ENCODE measurements at places on chromosomes 11 and 22. TPM values are rescaled to one million over a fixed set of nuclear protein-coding genes. Genes with fewer than 3 reads are reported as not detected.

PTPRCAP gene
- 19.7 TPM for total RNA-seq

LUZP2 gene
- total RNA-seq = not detected

KCNQ1OT1 gene
- 3.3 TPM for total RNA-seq

ALX4 gene
- not detected for total RNA-seq

ARCN1 gene
- total RNA-seq = 70.7 TPM

CTSF gene
- total RNA-seq = 23.9 TPM

CADM1 gene
- total RNA-seq = 0.88 TPM

ZMAT5 gene
- total RNA-seq = 22.5 TPM

LRRC55 gene
- total RNA-seq = 0.13 TPM

OR51B2 gene
- not detected for total RNA-seq

GNG3 gene
- not detected for total RNA-seq

MYBPC3 gene
- not detected for total RNA-seq

PATE2 gene
- not detected for total RNA-seq

UPK3A gene
- not detected for total RNA-seq

GPR83 gene
- total RNA-seq = not detected

KRTAP5-2 gene
- total RNA-seq = not detected

GRM5 gene
- not detected for total RNA-seq

MAPK11 gene
- 14.0 TPM for total RNA-seq

PATE1 gene
- not detected for total RNA-seq

ADORA2A gene
- 1.7 TPM for total RNA-seq

DBX1 gene
- total RNA-seq = not detected

SPCS2 gene
- total RNA-seq = 14.0 TPM

PRDM10 gene
- total RNA-seq = 72.6 TPM

DNAJB7 gene
- total RNA-seq = 4.4 TPM

SCN3B gene
- total RNA-seq = 4.4 TPM

EMID1 gene
- total RNA-seq = 2.5 TPM

OR51B4 gene
- not detected for total RNA-seq

RASL10A gene
- 0.85 TPM for total RNA-seq

YPEL4 gene
- total RNA-seq = 0.35 TPM

HRAS gene
- 27.4 TPM for total RNA-seq

SLC35F2 gene
- total RNA-seq = 27.2 TPM

YPEL1 gene
- total RNA-seq = 3.3 TPM

SYNGR1 gene
- total RNA-seq = 22.3 TPM

TMEM86A gene
- total RNA-seq = 1.9 TPM

VPREB3 gene
- total RNA-seq = not detected

POU2AF3 gene
- total RNA-seq = 2.5 TPM

TRPM5 gene
- total RNA-seq = 11.1 TPM

CNIH2 gene
- not detected for total RNA-seq

SAA2 gene
- not detected for total RNA-seq

SLC6A5 gene
- not detected for total RNA-seq

CASP1 gene
- total RNA-seq = 146 TPM

SDF2L1 gene
- 49.2 TPM for total RNA-seq

NRIP3 gene
- total RNA-seq = 1.7 TPM

MRGPRX4 gene
- total RNA-seq = not detected

LGR4 gene
- 134 TPM for total RNA-seq

LRRN4CL gene
- total RNA-seq = 11.6 TPM
